ENCODE measurements at places on chromosomes 4 and X. TPM values are rescaled to one million over a fixed set of nuclear protein-coding genes. Genes with fewer than 3 reads are reported as not detected.

GRCh38 chrX:13894888-13895565 is 78.1 kb upstream of the GPM6B start:
- no peak overlapping the region for H3K27ac ChIP-seq
- DNase-seq: no peak
- peaks cover 6% of the 10 kb centered on the region for H3K4me1 ChIP-seq
- H3K36me3 ChIP-seq: no peaks in the 10 kb centered on the region

DNA sequence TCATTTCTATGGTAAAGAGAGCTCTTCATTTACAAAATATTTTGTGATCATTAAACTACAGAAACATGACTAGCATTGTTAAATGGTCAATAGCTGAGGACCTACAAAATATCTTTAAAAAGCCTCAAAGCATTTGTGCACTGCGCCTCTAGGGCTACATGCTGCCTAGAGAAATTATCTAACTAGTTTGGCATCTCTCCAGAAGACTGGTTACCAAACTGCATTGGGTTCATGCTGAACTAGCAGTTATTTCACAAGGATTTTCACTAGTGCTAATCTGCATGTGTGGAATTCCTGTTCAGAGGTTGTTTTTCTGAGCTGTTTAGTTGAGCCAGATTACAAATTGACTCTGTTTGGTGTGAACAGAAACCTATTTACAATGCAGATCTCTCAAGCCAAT is 58.5 kb upstream of the PITX2 start:
- H3K36me3 ChIP-seq: no peaks in the 10 kb centered on the region
- H3K27me3 ChIP-seq: peaks cover 18% of the 10 kb centered on the region
- DNase-seq: no peak
- H3K27ac ChIP-seq: no peak overlapping the region
- peaks cover 6% of the 10 kb centered on the region for H3K4me1 ChIP-seq
- no peak overlapping the region for H3K4me3 ChIP-seq

Gene DMRTC1
- 0.60 TPM for total RNA-seq

- H3K36me3 ChIP-seq: no peaks in the 10 kb centered on the region
- DNase-seq: no peak
- peak overlapping the region; percentile 95 for H3K27ac ChIP-seq
- no peaks in the 10 kb centered on the region for H3K27me3 ChIP-seq
- peak overlapping the region; percentile 98 for H3K4me3 ChIP-seq
- peaks cover 23% of the 10 kb centered on the region for H3K4me1 ChIP-seq
Measured at GRCh38 chr4:145939441-145939750, 773 bp upstream of the ZNF827 start.

- H3K27me3 ChIP-seq: peaks cover 5% of the 10 kb centered on the region
- H3K27ac ChIP-seq: no peak overlapping the region
- no peaks in the 10 kb centered on the region for H3K36me3 ChIP-seq
- peaks cover 3% of the 10 kb centered on the region for H3K4me1 ChIP-seq
- H3K4me3 ChIP-seq: no peak overlapping the region
- DNase-seq: no peak
Measured at GRCh38 chrX:43958529-43958928, 14.7 kb downstream of the NDP start.

- peaks cover 1% of the 10 kb centered on the region for H3K4me1 ChIP-seq
- no peak for DNase-seq
- H3K27ac ChIP-seq: no peak overlapping the region
- H3K27me3 ChIP-seq: peaks cover 23% of the 10 kb centered on the region
- H3K4me3 ChIP-seq: no peak overlapping the region
Measured at GRCh38 chr4:151908201-151908600, 147.4 kb upstream of the GATB start.

DNA sequence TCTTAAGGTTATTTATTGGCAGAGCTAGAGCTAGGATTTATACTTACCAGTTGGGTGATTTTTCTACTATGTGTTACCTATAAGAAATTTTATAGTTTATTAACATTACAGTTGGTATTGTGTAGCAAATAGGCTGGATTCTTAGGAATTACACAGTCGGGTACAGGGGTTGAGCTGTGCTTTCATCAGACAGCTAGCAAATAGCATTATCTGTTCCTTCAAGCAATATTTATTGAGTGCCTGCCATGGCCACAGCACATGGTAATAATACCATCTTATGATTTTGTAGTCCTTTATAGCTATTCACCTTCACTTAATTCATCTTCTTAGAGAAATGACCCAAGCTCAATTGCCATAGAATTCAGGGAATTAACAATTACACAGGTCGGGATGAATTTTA is 109.4 kb upstream of the PACRGL start:
- DNase-seq: no peak
- H3K4me1 ChIP-seq: no peaks in the 10 kb centered on the region
- H3K27ac ChIP-seq: no peak overlapping the region
- no peaks in the 10 kb centered on the region for H3K27me3 ChIP-seq
- H3K4me3 ChIP-seq: no peak overlapping the region

Gene SPANXN3
- total RNA-seq: not detected

GRCh38 chr4:38279650-38280322 is 319.6 kb downstream of the PTTG2 start:
- no peak for DNase-seq
- peak overlapping the region; percentile 86 for H3K27ac ChIP-seq
- H3K4me1 ChIP-seq: peaks cover 36% of the 10 kb centered on the region
- no peak overlapping the region for H3K4me3 ChIP-seq
- no peaks in the 10 kb centered on the region for H3K27me3 ChIP-seq

DNA sequence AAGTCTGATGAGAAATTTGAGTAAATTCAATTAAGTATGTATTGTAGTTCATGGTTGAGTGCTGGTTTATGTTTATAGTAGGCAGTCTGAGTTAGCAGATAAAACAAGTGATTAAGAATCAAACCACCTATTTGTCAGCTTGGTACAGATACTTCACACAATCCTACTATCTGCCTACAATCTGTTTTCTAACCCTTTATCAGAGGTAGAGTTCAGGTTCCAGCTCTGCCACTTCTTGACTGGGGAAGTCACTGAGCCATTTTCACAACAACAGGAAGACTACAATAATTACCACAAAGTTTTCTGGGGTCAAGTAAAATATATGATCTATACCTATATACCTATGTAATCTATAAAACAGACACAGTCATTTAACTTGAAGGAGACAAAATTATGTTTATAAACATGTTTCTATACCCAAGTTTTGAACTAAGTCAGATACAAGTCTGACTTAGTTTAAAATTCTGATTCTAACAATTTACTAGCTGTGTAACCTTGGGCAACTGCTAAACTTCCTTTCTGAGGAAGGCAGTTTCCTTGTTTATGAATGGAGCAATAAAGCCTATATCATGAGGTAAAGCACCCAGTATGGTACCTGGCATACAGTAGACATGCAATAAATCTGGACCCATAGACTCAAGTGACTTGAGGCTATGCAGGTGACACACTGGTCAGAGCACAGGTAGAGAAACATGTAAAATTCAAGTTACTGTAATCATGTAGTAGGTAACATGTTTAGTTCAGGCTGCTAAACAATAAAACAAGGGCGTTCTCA is 37.2 kb upstream of the BDH2 start:
- no peaks in the 10 kb centered on the region for H3K4me1 ChIP-seq
- H3K27me3 ChIP-seq: no peaks in the 10 kb centered on the region
- H3K27ac ChIP-seq: no peak overlapping the region

DNA sequence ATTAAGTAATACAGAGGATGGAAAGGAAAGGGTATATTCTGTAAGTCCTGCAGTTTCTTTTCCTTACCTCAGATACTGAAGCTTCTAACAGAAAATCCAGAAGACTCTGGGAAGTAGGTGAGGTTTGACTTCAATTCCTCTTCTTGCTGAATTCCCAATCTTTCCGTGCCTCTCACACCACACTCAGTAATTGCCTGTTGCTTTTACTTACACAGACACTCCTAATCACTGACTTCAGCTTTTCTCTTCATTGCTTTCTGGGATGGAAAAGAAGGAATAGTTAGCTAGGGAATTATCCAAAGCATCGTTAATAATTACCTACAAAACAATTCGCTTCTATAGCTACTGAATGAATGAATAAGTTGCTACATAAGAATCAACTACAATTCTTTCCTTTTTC is 163.6 kb downstream of the FBXO8 start:
- H3K36me3 ChIP-seq: no peaks in the 10 kb centered on the region
- DNase-seq: no peak
- H3K4me1 ChIP-seq: peaks cover 5% of the 10 kb centered on the region
- no peak overlapping the region for H3K27ac ChIP-seq
- peaks cover 35% of the 10 kb centered on the region for H3K27me3 ChIP-seq

GRCh38 chrX:3598046-3598605 is 115.3 kb downstream of the PRKX start:
- no peak overlapping the region for H3K4me3 ChIP-seq
- DNase-seq: no peak
- H3K27me3 ChIP-seq: no peaks in the 10 kb centered on the region
- no peak overlapping the region for H3K27ac ChIP-seq
- H3K36me3 ChIP-seq: peaks cover 5% of the 10 kb centered on the region

GRCh38 chr4:143382596-143382995 is 45.9 kb downstream of the GAB1 start:
- H3K27ac ChIP-seq: peak overlapping the region; percentile 17
- H3K4me3 ChIP-seq: no peak overlapping the region
- no peak for DNase-seq
- H3K36me3 ChIP-seq: no peaks in the 10 kb centered on the region
- peaks cover 45% of the 10 kb centered on the region for H3K4me1 ChIP-seq

- DNase-seq: no peak
- H3K4me1 ChIP-seq: no peaks in the 10 kb centered on the region
- H3K4me3 ChIP-seq: no peak overlapping the region
- no peaks in the 10 kb centered on the region for H3K27me3 ChIP-seq
Measured at GRCh38 chr4:165060938-165061337, 7.3 kb downstream of the TRIM75 start.

- no peaks in the 10 kb centered on the region for H3K27me3 ChIP-seq
- peaks cover 31% of the 10 kb centered on the region for H3K4me1 ChIP-seq
- H3K27ac ChIP-seq: no peak overlapping the region
- H3K36me3 ChIP-seq: peaks cover 13% of the 10 kb centered on the region
Measured at GRCh38 chr4:15550491-15550890, 80.8 kb downstream of the CC2D2A start.

- peak overlapping the region; percentile 12 for H3K27ac ChIP-seq
- no peaks in the 10 kb centered on the region for H3K36me3 ChIP-seq
- H3K4me1 ChIP-seq: peaks cover 24% of the 10 kb centered on the region
- DNase-seq: no peak
- H3K27me3 ChIP-seq: peaks cover 3% of the 10 kb centered on the region
- no peak overlapping the region for H3K4me3 ChIP-seq
Measured at GRCh38 chr4:26145212-26145611, 175.6 kb upstream of the RBPJ start.

- peaks cover 14% of the 10 kb centered on the region for H3K27me3 ChIP-seq
- no peaks in the 10 kb centered on the region for H3K36me3 ChIP-seq
- H3K4me1 ChIP-seq: peaks cover 5% of the 10 kb centered on the region
- H3K4me3 ChIP-seq: no peak overlapping the region
Measured at GRCh38 chrX:131146702-131147101, 88.6 kb downstream of the ARHGAP36 start.

Gene CFAP47
- total RNA-seq: 1.5 TPM

Gene TRO
- total RNA-seq: 156 TPM

GRCh38 chr4:35604724-35605123 is 639.6 kb downstream of the ARAP2 start:
- no peaks in the 10 kb centered on the region for H3K27me3 ChIP-seq
- H3K4me3 ChIP-seq: no peak overlapping the region
- H3K36me3 ChIP-seq: no peaks in the 10 kb centered on the region
- no peak overlapping the region for H3K27ac ChIP-seq
- no peak for DNase-seq
- H3K4me1 ChIP-seq: no peaks in the 10 kb centered on the region

Gene LEF1
- total RNA-seq: 2.1 TPM
